GM10248 (cell line): ENCODE measurements at places on chromosomes 12 and 14.
A peak's percentile ranks its signal among the peaks of the same experiment; 100 is the strongest.

DNA sequence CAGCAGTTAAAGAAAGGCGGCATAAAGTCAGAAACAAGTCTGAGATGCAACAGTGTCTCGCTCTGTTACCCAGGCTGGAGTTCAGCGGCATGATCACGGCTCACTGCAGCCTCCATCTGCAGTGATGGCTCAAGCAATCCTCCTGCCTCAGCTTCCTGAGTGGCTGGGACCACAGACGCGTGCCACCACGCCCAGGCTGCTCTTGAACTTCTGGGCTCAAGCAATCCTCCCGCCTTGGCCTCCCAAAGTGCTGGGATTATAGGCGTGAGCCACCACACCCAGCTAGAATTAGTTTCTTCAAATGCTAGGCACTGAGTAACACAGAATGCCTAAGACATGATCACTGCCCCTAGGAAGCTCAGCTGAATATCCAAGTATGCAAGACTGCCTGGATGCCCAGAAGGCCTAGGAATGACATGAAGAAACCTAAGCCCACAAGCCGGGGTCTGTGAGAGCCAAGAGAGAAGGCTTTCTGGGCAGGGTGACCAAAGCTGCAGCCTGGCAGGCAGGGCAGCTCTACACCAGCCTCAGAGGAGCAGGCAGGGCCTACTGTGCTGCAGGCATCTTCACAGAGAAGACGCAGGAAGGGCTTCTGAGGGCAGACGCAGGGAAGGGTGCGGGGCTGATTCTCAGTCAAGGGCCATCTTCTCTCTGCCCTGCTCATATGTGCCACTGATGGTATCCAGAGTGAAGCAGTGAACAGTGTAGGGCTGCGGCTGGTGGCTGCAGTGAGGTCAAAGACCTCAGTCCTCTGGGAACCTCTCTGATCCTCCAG is 4.3 kb upstream of the PPP2R5C start:
- no peak for DNase-seq

DNA sequence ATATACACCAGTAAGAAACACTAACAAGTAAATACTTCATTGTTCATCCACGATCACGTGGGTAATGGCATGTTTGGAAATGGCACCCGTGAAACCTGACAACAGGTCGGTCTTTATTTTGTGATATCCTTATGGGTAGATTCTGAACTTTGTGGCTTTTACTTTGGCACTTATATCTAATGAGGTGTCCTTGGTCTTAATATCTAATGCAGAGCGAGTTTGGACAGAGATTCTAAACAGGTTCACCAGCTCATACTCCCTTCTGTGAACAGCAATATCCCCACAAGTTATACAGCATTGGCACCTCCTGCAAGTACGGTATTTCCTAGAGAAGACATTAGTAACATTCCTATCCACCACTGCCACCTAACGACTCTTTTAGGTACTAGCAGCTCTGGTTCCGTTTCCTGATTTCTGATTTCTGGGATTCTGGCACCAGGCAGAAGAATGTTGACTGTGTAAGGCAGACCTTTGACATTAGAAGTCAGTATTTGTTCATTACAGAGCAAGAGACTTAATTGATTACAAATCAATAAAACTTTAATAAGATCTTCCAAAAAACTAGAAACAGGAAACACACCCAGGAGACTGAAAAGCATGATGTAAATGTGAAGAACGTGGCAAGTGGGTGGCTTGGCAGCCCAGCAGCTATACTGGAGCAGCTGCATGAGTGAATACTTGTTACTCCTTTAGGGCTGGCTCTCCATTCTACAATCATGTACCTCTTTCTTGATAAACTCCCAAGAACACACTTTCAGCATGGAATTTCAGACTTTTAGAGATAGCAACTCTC is 2.5 kb downstream of the ANG start:
- peak; percentile 69 for DNase-seq

- DNase-seq, result no peak
Measured at GRCh38 chr12:124538194-124539082, 29.0 kb downstream of the NCOR2 start.

DNA sequence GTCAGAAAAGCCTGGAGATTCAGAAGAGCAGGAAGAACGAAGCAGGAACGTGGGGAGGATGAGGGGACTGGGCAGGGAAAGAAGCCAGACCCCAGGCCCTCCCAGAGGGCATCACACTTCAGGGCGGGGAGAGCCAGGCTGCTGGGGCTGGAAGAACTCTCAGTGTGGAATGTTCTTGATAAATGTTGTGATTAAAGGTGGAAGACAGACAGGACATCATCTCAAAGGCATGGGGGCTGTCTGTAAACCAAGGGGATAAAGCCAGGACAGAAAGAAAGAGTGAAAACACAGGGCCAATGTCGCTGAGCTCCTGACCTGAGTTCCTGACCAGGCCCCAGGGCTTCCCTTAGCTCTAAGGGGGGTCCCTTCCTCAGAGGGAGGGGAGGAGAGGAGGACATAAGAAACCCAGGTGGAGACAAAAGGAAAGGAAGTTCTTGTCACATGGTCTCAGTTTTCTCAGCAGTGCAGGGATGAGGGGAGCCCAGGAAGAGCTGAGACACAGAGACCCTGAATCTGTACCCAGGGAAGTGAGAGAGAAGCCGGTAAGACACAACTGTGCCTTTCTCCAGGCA is 56.3 kb downstream of the SETD3 start:
- no peak for DNase-seq

GRCh38 chr12:124686370-124687173 is 119.2 kb upstream of the NCOR2 start:
- DNase-seq, result no peak

DNA sequence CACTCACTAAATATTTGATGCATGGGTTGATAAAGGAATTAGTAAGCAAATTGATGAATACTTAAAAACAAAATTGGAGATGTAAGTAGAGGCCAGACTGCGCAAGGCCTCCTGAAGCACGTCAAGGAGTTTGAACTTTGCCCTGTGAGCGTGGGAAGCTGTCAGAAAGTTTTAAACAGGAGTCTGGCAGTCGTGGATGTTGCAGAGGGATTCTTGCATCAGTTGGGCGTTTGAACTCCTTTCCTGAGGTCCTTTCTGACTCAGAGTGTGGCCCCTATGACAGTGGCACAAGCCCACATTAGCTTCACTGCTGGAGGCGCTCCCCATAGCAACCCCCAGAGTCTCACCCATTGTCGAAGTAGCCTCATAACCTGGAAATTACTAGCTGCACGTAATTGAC is 17.9 kb upstream of the IL22 start:
- no peak for DNase-seq

DNA sequence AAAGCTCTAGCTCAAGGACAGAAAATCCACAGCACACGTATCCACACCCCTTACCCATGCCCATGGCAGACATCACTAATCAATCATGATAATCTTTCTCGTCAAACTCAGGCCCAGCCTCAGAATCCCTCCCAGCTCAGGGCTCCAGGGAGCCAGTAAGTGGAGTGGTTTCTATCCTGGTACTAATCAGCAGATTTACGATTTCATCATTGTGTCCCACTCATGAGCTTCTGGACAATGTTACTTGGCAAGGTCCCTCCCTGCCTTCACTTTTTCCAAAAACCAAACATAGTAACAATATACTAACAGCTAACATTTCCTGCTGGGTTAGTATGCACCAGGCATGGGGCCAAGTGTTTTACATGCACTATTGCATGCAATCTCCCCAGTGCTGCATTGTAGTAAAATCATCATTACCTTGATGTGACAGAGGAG is 45.8 kb upstream of the NCOR2 start:
- no peak for DNase-seq

DNA sequence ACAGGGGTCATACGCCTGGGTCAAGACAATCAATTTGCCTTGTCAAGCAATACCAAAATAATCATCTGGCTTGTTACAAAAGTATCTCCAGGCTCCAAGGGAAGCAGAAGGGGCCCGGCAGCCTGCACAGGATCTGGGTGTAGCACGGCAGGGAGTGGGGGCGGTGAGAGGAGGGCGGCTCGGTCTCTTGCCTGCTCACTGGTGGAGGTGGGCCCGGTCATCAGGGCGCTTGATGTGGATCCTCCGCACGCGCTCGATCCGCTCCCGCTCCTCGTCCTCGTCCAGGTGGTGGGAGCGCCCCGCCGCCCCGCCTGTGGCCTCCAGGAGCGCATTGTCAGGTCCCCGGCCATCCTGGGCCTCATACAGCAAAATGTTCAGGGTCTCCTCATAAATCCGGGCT is 25.7 kb downstream of the KCTD10 start:
- no peak for DNase-seq

DNA sequence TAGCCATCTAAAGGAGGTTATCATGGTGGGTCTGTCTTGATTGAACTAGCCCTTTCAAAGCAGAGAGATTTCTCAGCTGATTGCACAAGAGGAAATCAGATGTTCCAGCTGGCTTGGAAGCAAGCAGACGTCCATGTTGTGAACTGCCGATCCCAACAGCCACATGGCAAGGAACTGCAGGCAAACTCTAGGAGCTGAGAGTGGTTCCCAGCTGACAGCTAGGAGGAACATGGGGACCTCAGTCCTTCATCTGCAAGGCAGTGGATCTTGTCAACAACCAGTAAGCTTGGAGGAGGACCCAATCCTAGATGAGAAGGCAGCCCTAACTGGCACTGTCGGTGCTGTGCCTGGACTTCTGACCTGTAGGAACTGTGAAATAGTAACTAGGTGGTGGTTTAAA is 7.7 kb downstream of the ACVR1B start:
- DNase-seq, result no peak

DNA sequence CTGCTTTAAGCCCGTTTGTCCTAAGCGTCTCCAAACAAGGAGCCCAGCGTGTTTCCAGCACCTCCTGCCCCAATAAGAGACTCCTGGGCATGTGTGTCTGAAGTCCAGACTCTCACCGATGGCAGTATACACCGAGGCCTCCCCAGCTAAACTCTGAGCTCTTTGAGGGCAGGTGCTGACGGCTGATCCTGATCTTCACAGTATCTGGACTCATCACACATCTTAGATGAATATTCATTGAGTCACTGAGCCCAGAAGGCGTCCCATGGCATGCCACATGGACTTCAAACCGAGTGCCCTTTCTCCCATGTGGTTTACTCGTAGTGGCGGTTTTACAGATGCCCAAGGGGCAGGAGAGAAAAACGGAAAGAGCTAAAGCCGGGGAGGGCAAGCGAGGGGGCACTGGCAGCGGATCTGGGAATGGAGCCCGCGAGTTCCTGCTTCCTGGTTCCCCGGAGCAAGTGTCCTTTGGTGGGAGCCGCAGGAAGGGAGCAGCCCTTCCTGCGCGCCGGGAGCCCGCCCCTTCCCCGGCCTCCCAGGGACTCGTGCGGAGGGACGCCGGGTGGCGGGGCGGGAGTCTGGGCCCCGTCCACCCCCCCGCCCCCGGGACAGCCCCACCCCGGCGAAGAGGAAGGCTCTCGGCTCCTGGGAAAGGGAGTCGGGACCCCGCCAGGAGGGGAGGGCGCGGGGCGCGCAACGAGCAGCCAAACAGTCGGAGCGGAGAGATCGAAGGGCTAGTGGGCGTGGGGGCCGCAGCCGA is 585 bp upstream of the TEAD4 start:
- DNase-seq, result peak; percentile 53

DNA sequence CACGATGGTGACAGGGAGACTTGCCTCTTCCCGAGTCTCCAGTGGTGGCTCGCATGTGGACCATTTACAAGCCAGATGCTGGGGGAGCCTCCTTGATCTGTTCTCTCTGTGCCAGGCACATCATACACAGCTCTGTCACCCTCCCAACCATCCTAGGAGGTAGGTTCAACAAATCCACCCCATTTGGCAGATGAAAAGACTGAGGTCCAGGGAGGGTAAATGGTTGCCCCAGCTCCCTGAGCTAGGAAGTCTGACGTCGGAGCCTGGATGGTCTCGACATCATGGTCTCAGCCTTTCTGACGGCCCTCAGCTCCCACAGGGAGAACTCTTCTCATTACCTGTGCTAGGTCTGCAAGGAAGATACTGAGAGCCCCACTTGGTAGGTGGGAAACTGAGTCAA is 189.6 kb downstream of the RBM19 start:
- no peak for DNase-seq

DNA sequence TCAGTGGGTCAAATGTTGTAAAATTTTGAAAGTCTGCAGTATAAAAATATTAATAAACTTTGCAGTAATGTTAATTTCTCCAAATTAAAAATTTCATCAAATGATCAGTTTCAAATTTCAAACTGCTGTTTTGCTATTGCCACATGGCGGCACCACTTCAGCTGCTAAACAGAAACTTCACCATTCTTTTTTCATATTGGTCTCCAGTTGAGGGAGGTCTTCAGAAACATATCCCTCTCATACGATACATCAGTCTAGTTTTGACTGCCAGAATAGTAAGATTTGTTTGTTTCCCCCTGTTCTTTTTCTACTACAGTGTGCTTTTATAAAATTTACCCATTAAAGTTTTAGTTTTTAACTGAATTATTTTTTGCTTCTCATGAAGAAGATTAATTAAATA is 4.2 kb upstream of the TRHDE start:
- no peak for DNase-seq

DNA sequence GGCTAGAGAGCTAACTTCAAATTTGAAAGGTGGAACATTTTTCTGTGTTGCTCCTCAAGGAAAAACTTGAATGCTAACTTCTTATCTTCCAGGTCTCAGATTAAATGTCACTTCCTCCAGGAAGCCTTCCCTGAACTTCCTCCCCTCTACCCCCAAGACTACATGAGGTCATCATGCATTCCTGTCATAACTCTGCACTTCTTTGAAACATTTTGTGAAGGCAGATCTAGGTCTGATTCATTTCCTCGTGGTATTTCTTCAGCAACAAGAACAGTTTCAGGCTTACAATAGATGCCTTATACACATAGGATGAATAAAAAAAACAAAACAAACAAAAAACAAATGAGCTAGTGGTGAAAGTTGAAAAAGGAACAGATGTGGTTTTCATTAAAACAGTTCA is 97.1 kb upstream of the SRRM4 start:
- DNase-seq, result no peak

DNA sequence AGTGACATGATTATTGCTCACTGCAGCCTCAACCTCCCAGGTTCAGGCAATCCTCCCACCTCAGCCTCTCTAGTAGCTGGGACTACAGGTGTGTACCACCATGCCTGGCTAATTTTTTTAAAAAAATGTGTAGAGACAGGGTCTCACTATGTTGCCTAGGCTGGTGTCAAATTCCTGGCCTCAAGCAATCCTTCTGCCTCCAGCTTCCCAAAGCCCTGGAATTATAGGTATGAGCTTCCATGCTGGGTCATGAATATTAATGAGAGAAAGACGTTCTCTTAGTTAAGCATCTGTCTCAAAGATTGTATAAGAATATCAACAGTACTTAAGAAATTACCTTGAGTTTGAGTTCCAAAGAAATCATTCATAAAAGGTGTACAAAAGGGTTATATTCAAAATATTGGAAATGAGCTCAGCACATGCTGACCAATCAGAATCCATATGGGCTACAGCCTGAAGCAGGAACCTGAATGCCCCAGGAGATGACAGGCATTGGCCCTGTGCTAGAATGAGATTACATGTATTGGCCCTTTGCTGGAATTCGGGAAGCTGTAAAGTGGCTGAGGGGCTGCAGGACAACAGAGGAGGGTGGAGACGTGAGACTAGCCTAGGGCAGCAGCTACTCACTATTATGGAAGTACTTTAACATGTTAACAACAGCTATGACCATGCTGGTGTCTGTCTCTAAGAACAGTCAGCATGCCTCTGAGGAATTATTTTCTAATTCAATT is 157.0 kb upstream of the CPNE8 start:
- DNase-seq, result no peak

DNA sequence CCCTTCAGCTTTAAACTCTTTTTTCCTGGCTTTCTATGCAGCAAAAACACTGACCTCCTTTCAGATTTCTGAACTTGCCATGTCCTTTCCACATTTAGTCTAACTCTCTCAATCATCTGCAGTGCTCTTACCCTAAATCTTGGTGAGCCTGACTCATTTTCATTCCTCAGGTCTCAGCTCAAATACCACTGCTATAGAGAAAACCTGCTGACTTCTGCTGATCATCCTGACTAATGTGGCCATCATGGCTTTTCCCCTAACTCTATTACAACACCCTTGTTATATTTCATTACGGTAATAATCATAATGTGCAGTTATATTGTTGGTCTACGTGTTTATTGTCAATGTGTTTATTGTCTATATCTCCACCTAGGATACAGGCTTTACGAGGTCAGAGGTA is 207.3 kb upstream of the OR4E1 start:
- DNase-seq, result no peak
